M059J (cell line): ENCODE measurements at places on chromosomes 2 and 18. TPM values are rescaled to one million over a fixed set of nuclear protein-coding genes. Genes with fewer than 3 reads are reported as not detected.

DNA sequence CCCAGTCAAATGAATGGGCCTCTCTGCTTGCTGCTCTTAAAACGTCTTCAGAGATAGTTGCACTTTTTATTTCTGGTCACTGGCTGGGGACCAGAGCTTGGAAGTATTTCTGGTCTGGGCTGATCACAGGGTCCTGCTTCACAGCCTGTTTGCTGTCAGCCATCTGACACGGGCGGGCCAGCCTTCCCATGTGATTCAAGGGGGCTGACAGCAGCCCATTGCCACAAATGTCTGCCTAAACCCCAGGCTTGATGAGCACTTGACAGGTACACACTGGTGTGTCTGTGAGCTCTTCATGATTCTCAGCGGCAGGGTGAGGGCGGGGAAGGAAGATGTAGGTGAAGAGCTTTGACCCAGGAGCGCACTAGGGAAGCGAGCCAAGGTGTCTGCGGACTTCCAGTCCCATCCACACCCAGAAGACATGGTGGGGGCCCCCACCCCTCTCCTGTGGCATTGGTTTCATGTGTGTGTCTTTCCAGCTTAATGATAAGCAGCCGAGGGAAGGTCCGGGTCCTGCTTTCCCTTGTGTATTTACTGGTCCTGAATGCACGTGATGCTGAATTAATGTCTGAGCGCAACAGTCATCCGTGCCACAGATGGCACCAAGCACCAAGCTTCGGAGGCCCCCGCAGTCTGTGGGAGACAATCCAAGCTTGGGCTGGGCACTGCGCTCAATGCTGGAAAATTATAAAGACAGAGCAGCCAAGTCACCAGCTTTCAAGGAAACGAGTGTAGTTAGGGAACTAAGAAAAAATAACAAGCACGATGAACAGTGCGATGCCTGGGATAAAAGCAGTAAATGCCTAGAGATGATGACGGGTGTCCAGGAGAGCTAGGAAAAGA is 73.3 kb downstream of the SH3BP4 start:
- no peak for DNase-seq

GRCh38 chr2:172861656-172862476 is 126.2 kb downstream of the RAPGEF4 start:
- DNase-seq = no peak

GRCh38 chr2:7119132-7119835 is 202.1 kb downstream of the RNF144A start:
- peak; percentile 8 for DNase-seq

DNA sequence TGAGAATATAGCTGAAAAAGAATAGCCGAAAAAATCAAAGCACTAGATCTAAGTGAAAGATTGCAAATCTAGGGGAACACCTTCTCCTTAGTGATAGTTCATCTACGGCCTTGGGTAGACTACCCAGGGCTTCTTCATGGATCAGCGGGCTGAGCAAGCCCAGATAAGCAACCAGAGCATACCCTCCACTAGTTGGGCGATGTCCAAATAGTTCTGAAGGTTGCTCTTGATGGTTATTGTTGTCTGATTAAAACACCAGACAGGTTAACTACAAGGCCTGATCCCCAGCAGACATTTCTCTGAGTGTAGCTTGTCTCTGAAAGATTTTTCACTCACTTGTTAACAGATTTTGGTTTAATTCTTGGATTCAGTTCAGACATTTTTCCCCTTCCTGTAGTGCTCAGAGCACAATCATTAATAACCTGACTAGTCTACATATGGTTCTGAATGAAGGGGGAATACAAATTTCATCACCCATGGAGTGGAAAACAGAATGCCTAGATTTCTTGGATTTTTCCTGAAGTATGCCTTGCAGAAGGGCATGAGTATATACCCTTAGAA is 99.6 kb downstream of the BABAM2 start:
- DNase-seq = no peak

GRCh38 chr18:62510789-62511188 is 12.0 kb upstream of the ZCCHC2 start:
- peak; percentile 58 for DNase-seq

DNA sequence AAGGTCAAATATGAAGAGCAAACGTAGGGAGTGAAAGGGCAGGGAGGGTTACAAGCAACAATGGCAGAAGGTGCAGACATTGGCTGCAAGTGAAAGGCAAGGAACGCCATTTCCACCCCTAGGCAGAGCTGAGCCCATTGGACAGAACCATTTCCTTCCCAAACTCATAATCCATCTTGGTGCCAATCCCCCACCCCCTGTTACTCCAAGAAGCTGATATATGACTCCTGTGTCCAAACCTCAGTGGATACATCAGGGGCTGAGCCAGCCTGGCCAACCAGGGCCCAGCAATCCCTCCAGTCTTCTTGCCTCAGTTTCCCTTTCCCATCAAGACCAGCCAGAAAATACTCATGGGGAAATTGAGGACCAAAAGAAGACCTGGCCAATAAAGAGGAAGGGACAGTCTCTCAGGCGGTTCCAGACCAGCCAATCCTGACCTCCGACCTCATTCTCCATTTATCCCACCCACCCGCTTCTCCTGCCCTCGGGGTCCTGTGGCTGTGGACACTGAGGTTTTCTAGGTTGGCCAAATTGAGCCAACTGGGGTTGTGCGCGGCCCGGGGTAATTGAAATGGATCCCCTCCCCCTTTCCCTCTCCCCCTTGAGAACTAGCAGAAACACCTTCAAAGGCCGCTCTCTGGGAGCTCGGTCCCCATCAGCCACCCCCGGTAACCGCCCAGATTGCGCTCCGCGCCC is 24.8 kb downstream of the TNS1 start:
- no peak for DNase-seq

DNA sequence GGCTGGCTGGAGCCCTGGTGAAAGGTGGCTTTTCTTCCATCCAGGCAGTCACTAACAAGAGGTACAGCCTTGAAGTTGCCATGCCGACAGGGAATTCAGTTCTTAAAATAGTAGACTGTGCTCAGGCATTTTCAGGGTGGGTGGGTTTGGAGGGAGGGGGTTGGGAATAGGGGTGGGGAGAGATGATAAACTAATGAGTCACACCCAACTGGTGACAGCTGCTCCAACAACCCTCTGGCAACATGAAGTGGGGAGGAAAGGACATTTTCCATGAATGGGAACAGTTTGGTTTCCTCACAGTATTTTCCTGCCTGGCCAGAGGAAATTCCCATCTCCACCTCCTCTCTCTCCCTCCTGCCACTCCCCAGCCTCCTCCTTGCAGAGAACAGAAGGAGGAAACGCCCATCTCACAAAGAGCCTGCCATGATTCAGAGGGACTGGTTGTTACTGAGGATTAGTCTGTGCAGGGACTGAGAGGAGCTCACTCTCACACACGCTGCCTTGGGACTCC is 113.0 kb upstream of the SLC1A4 start:
- DNase-seq = peak; percentile 87

- DNase-seq = no peak
Observed at GRCh38 chr2:86833315-86833714, 28.4 kb downstream of the CD8B start.

DNA sequence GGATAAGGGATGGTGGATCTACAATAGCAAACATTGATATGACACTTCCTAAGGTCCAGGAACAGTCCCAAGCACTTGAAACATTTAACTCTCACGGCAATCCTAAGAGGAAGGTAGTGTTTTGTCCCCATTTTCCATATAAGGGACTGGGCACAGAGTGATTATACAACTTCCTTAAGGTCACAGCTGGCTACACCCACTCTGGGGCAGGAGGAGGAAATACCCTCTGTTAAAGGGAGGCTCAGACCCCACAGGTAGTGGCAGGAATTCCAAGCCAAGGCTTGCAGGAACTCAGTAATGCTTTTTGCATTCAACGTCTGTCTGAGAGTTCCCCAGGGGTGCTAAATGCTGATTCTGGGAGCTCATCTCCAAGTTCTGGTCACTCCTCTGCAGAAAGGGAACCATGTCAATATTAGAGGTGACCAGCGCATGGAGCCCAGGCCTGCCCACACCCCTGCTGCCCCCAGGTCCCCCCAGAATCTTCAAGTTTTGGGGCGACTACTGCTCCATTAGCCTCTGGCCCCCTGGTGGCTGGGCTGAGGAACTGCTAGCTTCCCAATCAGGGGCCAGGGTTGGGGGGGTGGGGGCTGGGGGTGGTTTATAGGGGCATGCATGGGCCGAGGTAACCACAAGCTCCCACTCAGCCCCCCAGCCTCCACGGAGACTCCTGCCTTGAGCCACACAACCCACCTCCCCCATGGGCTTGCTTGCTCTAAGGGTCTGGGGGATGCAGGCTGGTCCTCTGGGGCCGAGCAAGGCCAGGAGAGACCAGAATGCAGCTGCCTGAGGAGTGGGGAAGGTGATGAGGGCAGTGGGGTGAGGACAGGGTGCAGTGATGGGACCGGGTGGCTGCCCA is 11.1 kb downstream of the OBSL1 start:
- no peak for DNase-seq

DNA sequence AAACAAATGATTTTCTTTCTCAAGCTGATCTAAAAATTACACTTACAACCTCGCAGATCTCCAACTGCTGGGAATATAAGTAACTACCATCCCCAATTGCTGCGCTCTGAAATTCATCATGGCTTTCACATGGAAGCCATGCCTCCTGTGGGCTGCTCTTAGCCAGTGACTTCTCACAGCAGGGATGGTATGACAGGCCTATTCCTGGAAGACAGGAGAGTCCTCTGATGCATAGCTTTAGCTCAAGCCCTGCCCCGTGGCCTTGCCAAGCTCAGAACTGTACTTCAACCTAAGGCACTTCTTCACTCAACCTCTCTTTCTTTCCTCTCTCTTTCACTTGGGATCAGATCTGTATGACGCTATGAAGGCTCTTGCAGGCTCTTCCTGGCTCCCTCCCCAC is 12.6 kb upstream of the ELAC1 start:
- no peak for DNase-seq

GRCh38 chr2:225431105-225431863 is 31.8 kb downstream of the NYAP2 start:
- DNase-seq = no peak

DNA sequence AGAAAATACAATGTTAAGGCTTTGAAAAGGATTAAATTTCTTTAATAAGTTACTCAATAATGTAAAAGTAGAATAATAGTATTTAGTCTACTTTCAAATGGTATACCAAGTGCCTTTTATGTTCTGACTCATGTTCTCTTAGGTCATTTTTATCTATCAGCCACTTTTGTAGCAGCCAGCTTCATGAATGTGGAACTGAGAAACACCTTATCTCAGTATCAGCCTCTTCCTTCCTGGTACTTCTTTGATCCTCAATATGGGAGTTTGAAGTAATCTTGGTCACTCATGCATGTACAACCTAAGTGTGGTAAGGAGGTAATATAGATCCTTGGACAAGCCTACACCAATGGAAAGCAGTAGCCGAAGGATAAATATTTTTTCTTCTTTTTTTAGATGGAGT is 180.4 kb upstream of the NRXN1 start:
- no peak for DNase-seq

- peak; percentile 35 for DNase-seq
Observed at GRCh38 chr18:34801774-34802173, 91.7 kb downstream of the DTNA start.

DNA sequence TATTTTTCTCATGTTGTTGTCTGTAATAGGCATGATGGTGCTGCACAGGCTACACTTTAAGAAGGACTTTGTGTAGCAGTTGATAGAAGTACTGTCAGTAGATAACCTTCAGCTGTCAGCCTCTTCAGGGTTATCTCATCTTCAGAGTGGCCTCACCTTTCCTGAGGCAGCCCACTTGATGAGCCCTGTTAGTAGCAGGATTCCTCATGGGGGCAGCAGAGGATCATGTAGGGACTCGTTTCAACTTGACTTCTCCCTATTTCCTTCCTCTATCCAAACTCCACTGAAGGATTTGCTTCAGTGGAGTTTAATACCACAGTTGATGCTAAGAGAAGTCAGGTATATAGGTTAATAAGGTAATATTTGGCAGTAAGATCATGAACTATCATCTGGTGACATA is 530.3 kb upstream of the FSIP2 start:
- peak; percentile 11 for DNase-seq

DNA sequence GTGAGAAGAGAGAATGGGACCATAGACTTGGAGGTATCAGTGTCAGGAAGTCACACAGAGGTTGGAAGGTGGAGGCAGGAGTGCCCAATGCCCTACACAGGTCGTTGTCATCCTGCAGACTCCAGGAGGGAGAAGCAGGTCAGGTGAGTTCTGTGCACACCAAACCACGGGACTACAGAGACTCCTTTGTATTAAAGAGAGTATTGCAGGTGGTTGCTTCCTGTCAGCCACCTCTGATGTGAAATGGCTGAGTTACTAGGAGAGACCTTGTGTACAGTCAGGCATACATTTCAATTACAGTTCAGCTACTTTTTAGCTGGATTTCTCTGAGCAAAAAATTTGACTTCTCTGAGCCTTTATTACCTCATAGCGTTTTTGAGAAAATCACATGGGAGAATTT is 51.6 kb downstream of the SPP2 start:
- DNase-seq = no peak

GRCh38 chr2:65500310-65501040 is 68.1 kb upstream of the SPRED2 start:
- DNase-seq = no peak

DNA sequence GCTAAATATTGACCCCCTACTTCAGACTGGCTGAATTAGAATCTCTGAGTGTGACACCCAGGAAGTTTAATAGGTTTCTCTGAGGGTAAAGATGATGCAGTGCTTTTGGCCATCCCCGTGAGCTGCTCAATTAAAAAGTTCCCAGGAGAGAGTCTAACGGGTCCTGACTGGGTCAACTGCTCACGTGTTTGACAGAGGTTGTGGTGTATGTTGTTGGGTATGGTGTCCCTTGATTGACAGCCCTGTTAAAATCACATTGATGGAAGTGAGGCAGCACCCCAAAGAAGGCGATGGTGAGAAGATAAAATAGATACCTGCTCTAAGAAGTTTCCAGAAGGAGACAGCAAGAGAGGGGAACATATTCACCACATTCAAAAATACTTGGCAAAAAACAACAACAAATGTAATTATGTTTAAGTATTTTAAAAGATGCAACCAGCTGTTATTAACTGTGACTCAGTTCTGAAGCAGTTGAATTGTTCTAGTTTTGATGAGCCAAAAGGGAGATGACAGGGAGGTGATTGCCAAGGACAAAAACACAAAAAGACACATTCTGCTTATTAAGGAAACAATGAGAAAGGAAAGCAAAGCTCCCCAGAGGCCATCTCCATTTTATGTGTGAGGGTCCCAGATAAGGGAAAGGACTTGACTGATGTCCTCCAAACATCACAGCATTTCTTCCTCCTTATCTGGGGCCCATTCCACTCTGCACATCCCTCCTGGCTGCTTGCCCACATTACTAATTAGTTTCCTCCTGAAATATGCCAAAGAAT is 11.5 kb upstream of the GMCL1 start:
- no peak for DNase-seq

- peak; percentile 9 for DNase-seq
Observed at GRCh38 chr2:42249887-42250286, 80.7 kb downstream of the EML4 start.

The CRYGA gene
- total RNA-seq = not detected in 2 replicates

The ANKRD29 gene
- 8.3 and 10.6 TPM in 2 replicates for total RNA-seq

The SERPINB4 gene
- total RNA-seq = 0.05 TPM in 1 of 2 replicates, not detected in the other

The NDUFAF7 gene
- 15.3 and 16.7 TPM in 2 replicates for total RNA-seq

The SP9 gene
- total RNA-seq = 0.91 and 1.1 TPM in 2 replicates

The VWA3B gene
- total RNA-seq = not detected in 2 replicates

The KIAA2012 gene
- total RNA-seq = not detected in 2 replicates

The CAPN14 gene
- total RNA-seq = 0.30 and 1.0 TPM in 2 replicates

The LHCGR gene
- total RNA-seq = not detected in 2 replicates

The CENPA gene
- 22.0 and 33.3 TPM in 2 replicates for total RNA-seq

The EVX2 gene
- total RNA-seq = not detected in 2 replicates

The CHST10 gene
- 12.3 and 13.7 TPM in 2 replicates for total RNA-seq

The ARMC9 gene
- total RNA-seq = 48.5 and 68.2 TPM in 2 replicates
